IPS-NIHi11 (cell line): ENCODE measurements at places on chromosomes 11 and 22.

GRCh38 chr11:11318961-11319360 is 34.1 kb downstream of the CSNK2A3 start:
- no peak for DNase-seq

- DNase-seq = no peak
Measured at GRCh38 chr11:108632041-108632704, 32.7 kb upstream of the DDX10 start.

DNA sequence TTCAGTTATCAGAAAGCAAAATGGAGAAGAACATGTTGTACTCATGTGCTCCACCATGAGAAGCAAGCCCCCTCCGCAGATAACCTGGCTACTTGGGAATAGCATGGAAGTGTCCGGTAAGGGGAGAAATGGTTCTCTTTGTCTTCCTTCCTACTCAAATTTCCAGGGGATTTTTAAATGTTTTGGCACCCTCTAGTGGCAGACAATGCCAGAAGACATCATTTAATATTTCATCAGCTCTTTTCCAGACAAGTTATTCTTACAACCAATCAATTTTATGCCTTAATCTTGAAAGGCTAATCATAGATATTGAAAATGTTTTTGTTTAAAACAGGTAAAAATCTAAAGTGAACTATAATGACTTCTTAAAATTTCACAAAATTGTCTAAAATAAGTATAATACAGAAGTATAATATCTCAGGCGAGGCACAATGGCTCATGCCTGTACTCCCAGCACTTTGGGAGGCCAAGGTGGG is 15.7 kb downstream of the CRTAM start:
- DNase-seq = peak; percentile 80

- DNase-seq = peak; percentile 66
Measured at GRCh38 chr11:69166218-69167115, 10.7 kb downstream of the SMIM38 start.

GRCh38 chr22:36337365-36338130 is 50.2 kb downstream of the MYH9 start:
- no peak for DNase-seq

DNA sequence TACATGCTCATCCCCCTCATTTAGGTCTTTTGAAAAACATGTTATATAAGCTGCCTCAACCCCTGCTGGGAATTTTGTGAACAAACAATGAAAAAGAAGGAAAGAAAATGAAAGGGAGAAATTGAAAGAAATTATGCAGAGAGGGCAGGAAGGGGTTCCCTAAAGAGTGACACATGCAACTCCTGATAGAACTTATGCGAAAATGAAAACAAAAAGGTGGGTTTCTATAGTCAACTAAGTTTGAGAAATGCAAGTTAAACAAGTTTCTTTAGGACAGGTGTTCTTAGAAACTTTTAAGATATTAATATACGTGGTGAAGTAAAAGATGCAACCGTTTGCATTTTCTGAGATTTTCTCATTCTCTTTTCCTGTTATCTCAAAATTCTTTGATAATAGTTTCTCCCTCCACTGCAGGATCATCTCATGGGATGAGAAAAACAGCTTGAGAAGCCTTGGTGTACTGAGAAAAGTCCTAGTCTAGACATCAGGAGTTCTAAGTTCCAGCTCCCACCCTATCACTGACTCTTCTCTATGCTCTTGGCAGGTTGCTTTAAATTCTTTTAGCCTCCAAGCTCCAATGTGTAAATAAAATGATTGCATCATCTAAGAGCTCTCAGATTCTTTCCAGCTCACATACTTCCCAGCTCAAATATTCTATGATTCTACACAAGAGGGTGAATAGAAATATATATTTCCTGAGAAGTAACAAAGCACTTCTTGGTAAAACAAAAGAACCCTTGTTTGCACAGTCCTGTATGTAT is 109.2 kb downstream of the FAM76B start:
- DNase-seq = no peak
